ENCODE measurements at places on chromosomes 1 and 21.

DNA sequence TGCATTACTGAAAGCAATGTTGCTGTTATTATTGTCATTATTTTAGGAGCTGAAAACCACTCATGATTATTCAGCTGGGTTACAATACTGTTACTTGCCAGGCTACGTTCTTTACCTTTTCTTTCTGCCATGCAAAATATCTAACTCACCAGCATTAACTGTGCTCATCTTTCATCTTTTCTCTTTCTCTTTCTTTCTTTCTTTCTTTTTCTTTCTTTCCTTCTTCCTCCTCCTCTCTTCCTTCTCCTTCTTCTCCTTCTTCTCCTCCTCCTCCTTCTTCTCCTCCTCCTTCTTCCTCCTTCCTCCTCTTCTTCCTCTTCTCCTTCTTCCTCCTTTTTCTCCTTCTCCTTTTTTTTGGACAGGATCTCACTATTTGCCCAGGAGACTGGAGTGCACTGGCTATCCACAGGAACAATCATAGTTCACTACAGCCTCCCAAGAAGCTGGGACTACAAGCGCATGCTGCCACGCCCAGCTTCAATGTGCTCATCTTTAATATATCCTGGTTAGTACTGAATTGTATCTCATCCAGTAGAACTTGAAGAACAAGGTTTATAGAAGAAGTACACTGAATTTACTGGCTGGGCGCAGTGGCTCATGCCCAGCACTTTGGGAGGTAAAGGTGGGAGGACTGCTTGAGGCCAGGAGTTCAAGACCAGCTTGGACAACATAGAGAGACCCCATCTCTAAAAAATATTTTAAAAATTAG is 6.9 kb upstream of the ZMYM4 start:
- no peak for DNase-seq

- DNase-seq, result no peak
Observed at GRCh38 chr1:55634516-55634915, 419.4 kb upstream of the USP24 start.

DNA sequence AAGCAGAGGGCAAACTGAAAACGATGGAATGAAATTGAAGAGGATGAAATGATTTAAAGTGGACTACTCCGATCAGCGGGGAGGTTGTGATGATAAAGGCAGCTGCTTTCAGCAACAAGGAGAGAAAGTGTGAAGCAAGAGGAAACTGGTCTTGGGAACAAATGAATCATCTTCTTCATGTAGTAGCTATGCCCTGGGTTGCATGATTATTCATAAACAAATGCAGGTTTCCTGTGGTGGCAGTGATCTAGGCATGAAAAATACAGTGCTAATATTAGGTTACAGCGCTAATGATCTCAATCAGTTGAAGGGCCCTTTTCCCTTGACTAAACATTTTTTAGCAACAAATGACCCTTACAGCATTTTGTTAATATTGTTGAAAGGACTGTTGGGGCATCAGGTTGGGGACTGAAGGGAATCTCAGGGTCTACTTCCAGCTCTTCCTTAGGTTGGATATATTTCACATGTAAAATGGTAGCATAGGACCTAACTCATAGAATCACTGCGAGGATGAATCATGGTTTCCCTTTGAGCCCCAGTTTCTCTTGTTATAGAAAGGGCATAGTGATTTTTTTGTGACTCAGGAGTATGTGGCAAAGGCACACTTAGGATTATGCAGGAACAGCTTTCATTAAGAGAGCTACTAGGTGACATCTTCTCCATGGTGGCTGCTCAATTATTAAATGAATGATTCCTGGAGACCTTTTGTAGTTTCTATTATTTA is 1.9 kb upstream of the ZFYVE9 start:
- no peak for DNase-seq

DNA sequence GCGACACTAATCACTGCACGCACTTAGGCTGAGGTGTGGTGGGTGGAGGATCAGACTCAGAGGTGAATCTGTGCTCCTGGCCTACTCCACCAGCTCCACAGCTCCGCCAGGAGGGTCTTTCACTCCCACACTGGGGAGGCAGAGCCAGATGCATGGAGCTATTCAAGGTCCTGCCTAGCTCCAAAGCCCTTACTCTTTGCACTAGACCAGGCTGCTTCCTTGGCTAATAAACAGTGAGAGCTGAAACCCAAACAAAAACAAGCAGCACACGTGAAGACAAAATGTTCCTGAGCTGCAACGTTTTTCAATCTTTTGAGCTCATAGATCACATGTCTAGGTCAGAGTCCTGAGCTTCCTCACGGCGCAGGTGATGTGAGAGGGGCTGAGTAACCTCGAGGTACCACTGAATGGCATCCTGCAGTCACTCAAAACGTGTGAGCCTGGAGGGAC is 19.2 kb downstream of the CAPZB start:
- DNase-seq, result no peak

GRCh38 chr1:94247138-94248094 is 10.0 kb upstream of the ARHGAP29 start:
- DNase-seq, result no peak

DNA sequence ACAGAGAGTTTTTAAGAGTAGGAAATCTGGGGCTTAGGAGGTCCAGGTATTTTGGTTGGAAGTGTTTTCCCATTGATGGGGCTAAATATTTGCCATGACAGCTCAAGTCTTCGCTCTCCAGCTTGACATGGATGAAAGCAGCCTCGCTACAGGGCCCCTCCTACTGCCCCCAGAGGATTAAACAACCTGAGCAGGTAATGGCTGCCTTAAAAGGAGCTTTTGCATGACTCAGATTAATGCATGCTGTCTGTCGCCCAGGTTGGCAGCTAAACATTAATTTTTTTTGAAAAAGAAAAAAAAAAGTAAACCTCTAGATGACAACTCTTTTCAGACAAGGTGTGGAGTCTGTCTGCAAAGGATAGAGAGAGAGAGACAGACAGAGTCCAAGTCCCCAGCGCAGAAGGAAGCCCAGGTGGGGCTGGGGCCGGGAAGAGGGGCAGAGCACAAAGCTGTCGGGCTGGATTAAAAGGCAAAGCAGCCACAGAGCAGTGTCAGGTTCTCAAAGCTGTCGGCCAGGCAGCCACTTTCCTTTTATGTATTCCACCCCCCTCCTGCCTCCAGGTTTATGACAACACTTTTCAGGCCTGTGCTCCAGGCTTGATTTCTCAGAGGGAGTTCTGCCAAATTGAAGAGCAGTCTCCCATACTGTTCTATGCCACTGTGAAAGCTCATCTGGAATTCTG is 127.9 kb downstream of the CLIC6 start:
- no peak for DNase-seq

DNA sequence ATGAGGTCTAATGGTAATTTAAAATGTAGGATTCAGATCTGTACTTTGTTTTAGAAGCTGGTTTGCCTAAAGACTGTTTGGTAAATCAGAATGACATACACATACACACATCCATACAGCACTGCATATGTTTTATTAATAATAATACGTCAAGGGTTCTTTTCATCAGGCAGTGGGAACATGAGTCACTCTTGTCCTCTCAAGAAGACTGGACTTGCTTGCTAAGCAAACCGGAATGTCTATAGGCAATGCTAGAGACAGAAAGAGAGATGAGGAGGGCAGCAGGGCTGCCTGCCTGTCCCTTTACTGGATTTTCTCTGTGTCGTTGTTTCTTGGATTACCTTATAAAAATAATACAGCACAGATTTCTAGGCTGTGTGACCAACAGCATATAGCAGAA is 119.1 kb upstream of the GALNT2 start:
- no peak for DNase-seq

- DNase-seq, result no peak
Observed at GRCh38 chr21:16572032-16572431, 842.2 kb downstream of the USP25 start.

DNA sequence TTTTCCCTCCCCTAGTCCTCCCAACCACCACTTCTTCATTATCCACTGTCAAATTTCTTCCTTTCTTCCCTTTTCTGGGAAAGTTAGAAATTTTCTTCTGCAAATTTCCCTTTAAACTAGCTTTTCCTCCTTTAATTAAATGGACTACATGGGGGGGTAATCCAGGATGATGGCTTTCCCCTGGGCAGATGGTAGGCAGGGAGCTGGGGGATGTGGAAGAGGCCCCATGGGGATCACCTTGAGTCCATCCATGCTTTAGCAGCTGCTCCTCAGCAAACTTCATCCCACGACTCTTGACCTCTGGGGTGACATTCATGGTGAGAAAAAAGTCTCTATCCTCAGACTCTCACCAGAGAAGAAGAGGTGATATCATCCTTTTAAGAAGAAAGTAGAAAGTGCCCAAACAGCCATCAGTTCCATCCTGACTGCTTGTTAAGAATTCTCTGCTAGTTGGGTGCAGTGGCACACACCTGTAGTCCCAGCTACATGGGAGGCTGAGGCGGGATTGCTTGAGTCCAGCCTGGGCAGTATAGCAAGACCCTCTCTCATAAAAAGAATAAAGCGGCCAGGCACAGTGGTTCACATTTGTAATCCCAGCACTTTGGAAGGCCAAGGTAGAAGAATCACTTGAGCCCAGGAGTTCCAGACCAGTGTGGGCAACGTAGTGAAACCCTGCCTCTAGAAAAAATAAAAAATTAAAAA is 2.4 kb downstream of the GPATCH4 start:
- no peak for DNase-seq

- DNase-seq, result no peak
Observed at GRCh38 chr1:235911876-235912275, 45.2 kb upstream of the LYST start.

DNA sequence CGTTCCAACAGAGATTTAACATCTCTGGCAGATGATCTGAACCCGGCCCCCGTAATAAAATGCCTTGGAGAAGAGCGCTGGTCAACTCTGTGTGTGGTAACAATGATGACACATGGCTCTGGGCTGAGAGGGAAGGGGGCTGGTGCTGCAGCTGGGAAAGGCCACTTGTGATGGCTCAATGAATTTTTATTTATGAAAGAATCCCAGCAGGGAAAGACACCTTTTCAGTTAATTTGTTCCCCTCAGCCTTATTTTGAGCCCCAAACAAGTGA is 59.4 kb downstream of the SYT6 start:
- DNase-seq, result no peak

GRCh38 chr1:175449306-175449705 is 256.7 kb upstream of the KIAA0040 start:
- DNase-seq, result no peak

DNA sequence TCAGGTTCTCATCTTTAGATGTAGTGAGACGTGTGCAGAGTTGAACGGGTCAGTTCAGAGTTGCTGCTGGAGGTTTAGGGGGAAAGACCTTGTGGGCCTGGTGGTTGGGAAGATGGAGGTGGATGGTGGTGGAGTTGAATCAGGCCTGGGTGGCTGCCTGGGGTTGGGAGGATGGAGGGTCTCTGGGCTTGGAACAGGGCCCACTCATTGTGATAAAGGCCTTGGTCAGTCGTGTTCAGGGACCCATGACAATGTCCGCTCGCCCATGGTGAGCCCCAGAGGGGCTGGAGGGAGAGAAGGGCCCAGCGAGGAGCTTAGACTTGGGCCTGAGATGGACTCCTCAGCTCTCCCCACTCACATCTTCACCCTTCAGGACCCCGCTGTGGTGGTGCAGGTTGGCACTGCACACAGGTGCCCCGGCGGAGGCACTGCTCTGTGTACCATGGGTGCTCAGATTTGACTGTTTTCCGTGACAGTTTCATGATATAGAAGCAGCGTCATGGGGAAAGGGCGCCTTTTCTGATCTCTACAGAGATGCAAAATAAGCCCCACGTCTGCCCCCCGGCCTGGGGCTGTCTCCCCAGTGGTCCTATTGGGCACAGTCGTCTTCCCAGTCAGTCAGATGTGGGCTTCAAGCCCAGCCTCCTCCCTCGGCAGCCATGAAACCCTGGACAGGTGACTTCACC is 39.2 kb downstream of the DISP3 start:
- no peak for DNase-seq

- no peak for DNase-seq
Observed at GRCh38 chr1:51569284-51570062, 47.4 kb upstream of the OSBPL9 start.

- DNase-seq, result no peak
Observed at GRCh38 chr1:176799327-176799726, 336.4 kb downstream of the PAPPA2 start.

DNA sequence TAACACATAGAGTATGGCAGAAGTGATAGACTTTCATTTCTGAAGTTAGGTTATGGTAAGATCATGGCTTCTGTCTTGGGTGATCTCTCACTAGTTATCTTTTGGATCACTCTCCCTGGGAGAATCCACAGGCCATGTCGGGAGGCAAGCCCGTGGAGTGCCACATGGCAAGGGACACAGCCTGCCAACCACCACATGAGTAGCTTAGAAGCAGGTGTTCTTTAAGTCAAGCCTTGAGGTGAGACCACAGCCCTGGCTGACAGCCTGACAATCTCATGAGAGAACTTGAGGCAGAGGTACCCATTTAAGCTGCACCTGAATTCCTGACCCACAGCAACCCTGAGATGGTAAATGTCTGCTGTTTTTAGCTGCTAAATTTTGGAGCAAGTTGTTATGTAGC is 130.4 kb downstream of the KCNN3 start:
- no peak for DNase-seq

GRCh38 chr1:107776900-107777663 is 187.9 kb downstream of the VAV3 start:
- no peak for DNase-seq

GRCh38 chr1:19198820-19199219 is 11.2 kb downstream of the UBR4 start:
- DNase-seq, result no peak

GRCh38 chr21:23402929-23403520 is 2204.3 kb downstream of the MRPL39 start:
- DNase-seq, result no peak

GRCh38 chr1:182639330-182639729 is 35.1 kb upstream of the RGS16 start:
- no peak for DNase-seq

DNA sequence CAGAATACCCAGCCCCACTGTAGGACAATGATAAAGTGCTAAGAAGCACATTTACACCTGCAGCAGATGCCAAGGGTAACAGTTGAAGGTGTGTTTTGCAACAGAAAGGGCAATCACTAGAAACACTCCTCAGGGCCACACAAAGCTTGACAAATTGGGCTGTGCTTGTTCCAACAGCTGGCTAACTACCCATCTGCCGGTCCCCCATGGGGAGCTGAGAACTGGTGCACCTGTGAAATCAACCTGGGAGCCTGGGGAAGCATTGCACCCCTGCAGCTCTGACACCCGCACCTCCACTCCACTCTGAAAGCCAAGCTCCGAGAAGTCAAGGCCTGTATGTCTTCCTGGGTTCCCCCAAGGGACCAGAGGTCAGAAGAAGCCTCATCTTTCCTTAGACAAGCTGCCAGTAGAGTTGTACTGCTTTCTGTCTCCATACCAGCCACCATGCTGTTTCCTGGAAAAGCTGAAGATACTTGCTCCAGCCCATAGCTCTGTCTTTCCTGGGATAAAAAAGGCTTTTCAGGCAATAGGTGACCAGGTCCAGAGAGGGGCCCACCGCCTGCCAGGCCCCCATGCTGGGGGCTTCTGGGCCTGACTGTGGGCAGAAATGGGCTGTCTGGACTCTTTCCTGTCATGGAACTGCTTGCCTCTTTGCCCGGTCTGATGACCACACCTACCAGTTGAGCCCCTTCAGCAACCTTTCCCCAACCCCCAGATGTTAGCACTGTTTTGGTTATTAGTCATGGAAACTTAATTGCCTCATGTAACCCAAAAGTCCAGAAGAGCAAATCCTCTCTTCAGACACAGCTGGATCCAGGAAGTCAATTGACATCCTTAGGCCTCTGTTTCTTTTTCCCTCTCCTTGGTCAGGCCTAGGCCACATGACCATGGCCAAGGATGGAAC is 93.6 kb downstream of the KIF14 start:
- DNase-seq, result no peak
